ENCODE measurements at places on chromosomes 7 and 10.

- no peak for DNase-seq
Measured at GRCh38 chr10:116451711-116452337, 24.2 kb downstream of the PNLIPRP3 start.

GRCh38 chr7:24707988-24708615 is 49.2 kb downstream of the GSDME start:
- no peak for DNase-seq

GRCh38 chr7:32152576-32152975 is 82.4 kb upstream of the PDE1C start:
- no peak for DNase-seq

DNA sequence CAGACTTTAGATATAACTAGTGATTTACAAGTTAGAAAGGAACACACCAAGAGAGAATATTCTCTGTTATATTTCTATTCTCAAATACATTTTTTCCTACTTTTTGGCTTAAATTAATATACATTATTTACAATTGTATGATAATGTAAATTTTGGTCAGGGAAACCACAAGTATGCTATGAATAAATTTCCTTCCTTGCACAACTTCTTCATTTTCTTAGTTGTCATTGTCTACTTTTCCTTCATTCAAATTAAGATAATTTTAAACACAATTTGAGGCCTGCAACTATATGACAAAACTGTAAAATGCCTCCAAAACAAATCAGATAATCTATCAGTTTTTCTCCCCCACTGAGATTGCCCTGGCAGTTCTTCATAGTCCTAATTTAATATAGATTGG is 131.3 kb downstream of the CDK14 start:
- no peak for DNase-seq

DNA sequence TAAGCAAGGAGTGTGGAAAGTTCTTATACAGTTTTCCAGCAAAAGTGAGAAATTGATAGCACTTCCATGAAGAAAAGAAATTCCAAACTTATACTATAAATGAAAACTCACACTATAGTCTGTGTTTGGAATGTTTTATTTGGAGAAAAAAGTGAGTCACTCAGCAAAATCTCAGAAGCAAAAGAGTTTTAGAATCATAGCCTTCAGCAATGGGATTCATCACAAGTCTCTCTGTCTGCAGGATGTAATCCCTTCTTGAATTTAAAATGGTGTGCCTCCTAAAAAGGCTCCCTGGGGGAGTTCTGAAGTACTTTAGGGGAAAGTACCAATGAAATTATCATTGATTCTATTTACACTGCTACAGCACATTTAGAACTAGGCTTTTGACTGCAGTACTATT is 756.4 kb downstream of the XPNPEP1 start:
- no peak for DNase-seq

DNA sequence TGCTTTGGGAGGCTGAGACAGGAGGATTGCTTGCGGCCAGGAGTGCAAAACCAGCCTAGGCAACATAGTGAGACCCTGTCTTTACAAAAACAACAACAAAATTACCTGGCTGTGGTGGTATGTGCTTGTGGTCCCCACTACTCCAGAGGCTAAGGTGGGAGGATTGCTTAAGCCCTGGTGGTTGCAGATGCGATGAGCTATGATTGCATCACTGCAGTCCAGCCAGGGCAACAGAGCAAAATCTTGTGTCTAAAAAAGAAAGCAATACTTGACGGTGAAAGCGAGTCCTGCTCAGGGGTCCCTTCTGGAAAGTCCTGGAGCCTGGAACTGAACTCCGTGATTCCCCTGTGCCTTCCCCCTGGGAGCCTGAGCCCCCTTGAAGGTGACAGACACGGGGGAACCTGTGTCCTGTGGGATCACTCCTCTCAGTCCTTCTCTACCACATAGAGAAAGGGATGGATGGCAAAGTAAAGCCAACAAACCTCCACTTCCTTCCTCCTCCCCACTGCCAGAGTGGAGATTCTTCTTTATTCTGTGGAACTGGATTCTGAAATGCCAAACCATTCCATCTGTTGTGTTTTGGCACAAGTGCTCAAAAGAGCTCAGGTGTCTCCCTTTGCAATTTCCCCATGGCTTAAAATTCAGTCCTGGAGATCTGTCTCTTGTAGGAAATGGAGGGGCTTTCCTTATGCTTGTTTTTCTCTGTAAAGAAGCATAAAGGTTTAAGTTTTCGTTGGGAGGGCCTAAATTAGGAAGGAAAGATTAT is 50.6 kb downstream of the KIAA1217 start:
- DNase-seq = no peak

- DNase-seq = peak; percentile 68
Measured at GRCh38 chr10:118590334-118590733, 5.1 kb downstream of the PRLHR start.

DNA sequence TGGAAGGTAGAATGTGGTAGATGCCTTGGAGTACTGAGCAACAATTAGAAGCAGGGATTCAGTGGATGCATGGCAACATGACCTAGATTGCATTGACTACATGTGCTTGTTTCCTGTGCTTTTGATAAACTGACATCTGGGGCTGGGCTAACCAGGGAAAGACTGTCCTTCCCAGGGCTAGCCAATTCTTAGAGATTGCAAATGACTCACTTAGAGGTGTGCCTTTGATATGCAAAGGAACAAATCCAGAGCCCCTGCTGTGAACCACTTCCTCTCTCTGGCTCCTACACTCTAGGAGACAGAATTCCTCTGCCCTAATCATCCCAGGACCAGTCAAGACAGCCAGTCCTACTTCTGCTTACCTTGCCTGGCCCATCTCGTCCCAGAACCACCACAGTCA is 651.5 kb downstream of the LRMDA start:
- DNase-seq = peak; percentile 46

- DNase-seq = peak; percentile 15
Measured at GRCh38 chr7:115724400-115725056, 306.0 kb downstream of the TFEC start.

GRCh38 chr7:43618073-43618472 is 35.2 kb downstream of the STK17A start:
- DNase-seq = no peak

- DNase-seq = no peak
Measured at GRCh38 chr10:26770069-26770468, 72.6 kb downstream of the PDSS1 start.

- DNase-seq = no peak
Measured at GRCh38 chr7:6294839-6295238, 22.4 kb upstream of the CYTH3 start.

DNA sequence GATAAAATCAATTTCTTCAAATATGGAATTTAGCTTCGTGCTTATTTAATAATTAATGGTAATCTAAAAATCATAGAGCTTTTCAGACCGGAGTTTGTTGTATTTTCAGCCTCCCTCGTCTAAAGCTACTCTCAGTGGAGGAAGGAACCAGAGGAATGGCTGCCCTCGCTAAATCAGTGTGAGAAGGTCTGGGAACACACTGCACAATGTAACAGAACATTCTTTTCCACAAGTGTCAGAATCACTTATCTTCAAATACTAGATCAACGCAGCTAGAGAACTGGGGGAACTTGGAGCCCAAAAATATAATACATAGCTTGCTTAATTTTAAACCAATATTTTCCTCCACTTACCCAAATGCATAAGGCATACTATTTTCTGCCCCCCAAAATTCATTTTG is 148.5 kb downstream of the MTERF1 start:
- no peak for DNase-seq

DNA sequence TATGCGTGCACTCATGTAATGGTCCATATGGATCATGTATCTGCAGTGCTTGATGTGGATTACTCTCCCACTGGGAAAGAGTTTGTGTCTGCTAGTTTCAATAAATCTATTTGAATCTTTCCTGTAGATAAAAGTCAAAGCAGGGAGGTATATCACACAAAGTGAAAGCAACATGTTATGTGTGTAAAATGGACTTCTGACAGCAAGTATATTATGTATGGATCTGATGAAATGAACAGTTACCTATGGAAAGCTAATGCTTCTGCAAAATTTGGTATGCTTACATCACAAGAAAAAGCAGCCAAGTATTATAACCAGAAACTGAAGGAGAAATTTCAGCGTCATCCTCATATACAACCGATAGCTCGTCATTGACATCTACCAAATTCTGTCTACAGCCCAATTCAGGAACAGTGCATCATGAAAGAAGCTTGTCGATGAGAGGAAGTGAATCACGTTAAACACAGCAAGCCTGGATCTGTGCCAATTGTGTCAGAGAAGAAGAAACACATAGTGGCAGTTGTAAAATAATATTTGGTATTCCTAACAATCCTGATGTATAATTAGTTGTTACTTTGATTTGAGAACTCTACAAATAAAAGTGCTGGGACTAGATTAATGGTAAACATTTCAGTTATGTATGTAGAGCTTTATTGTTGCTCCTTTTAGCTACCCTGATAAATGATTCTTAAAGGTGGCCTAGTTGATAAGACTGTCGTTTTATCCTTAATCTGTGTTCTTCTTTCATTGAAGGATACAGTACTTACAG is 14.2 kb upstream of the SYPL1 start:
- DNase-seq = peak; percentile 78

DNA sequence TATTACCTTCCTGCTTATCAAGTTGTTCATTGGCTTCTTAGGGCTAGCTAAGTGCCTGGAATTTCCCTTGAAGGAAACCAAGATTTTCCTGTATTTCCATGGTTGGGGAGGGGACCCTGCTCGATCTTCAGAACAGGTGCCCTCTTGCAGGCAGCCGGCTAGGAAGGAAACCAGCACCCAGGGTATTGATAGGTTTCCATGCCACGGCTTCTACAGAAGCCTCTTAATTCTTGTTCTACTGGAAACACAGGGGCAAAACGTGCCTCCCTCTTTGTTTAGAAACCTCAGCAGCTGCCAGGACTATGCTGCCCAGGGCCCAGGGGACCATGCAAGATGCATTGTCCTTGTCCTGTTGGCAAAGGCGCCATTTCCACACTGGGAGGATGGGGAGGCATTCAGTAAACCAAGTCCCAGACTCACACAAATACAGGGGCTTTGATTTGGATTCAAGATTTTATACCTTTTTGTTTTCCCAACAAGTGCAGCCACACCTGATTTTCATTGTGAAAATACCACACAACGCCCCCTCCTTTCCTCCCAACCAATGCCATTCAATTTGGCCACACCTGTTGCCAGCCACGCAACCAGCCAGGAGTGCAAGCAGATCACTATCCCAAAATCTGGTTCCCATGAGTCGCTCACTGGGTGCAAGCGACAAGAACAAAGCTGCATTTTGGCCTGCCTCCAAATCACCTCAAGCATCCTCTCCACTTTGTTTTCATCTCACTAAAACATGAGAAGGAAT is 29.6 kb downstream of the C10orf71 start:
- no peak for DNase-seq

GRCh38 chr7:133699386-133699785 is 427.8 kb upstream of the LRGUK start:
- DNase-seq = no peak

GRCh38 chr7:81743665-81744064 is 26.2 kb downstream of the HGF start:
- no peak for DNase-seq

DNA sequence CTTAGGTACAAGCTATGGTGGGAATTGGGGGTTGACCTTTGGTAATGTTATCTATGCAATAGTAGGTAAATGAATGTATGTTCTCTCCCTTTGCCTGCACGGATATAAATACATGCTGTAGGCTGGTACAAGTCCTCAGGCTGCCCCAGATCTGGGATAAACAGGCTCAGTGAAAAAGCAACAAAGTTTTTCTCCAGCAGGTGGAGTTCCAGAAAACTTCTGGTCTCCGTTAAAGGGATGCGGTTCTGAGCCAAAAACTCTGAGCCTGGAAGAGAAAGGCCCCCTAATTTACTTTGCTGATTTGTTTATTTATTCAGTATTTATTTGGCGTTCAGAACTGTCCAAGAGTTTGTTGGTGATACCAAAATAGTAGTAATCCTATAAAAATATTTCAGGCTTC is 204.7 kb downstream of the ADRA2A start:
- no peak for DNase-seq

- DNase-seq = peak; percentile 55
Measured at GRCh38 chr10:109773288-109774120, 149.8 kb downstream of the XPNPEP1 start.

DNA sequence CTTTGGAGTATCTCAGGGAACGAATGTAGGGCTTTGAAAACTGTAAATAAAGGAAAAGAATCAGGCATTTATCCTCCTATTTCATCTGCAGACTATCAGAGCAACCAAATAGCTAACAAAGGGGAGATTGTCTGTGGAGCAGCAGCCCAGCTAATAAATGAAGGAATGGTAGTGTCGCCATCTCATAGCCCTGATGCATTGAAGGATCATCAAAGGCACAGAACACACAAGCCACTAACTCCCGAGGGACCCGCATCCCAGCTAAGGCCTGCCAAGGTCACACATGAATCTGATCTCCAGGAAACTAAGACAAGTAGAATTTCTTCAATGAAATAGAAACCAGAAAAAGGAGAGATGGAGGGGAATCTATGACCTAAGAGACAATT is 38.2 kb downstream of the CALML5 start:
- DNase-seq = no peak

GRCh38 chr10:58700591-58700990 is 187.9 kb downstream of the BICC1 start:
- no peak for DNase-seq

GRCh38 chr7:106818736-106819135 is 46.3 kb upstream of the PIK3CG start:
- no peak for DNase-seq

DNA sequence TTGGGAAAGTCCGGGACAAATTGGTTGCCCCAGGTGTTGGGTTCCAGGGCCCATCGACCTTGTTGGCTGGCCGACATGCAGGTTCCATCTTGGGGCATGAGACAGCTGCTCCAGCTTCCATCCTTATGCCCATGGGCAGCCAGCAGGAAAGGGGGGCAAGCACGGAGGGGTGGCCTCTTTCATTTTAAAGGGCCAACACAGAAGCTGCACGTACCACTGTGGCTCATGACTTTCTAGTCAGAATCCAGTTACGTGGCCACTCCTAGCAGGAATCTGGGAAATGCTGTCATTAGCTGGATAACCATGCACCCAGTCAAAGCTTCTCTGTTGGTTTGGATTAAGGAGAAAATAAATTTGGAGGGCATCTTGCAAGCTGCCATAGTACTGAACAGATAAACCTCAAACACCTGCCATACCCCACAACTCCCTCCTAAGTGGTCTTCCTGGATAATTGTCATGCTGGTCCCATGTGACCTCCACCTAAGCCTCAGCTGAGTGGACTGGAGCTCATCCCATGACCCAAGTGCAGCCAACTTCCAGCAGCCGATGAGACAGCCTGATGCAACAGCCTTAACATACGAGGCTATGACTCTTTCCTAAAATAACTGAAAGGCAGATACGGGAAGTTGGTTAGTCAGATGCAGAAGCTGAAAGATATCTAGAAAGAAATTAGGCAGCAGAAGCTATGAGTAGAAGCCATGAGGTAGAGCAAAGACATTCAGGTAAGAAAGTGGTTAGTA is 21.4 kb upstream of the GSDME start:
- peak; percentile 87 for DNase-seq

- no peak for DNase-seq
Measured at GRCh38 chr7:115153176-115153575, 231.3 kb downstream of the MDFIC start.

- DNase-seq = peak; percentile 25
Measured at GRCh38 chr7:27779873-27780272, 39.9 kb downstream of the TAX1BP1 start.
